Caco-2 (cell line): ENCODE measurements at places on chromosomes 12 and 14. TPM values are rescaled to one million over a fixed set of nuclear protein-coding genes. Genes with fewer than 3 reads are reported as not detected.

The MDP1 gene
- 19.6 and 20.5 TPM in 2 replicates for total RNA-seq

The MGAT2 gene
- total RNA-seq = 42.1 and 47.5 TPM in 2 replicates

The SLC2A3 gene
- 2,966 and 3,303 TPM in 2 replicates for total RNA-seq

The MYH6 gene
- total RNA-seq = not detected in 2 replicates

The SVOP gene
- 0.09 and 0.14 TPM in 2 replicates for total RNA-seq

The P2RX2 gene
- not detected in 2 replicates for total RNA-seq

The STAC3 gene
- total RNA-seq = 0.70 and 1.3 TPM in 2 replicates

The NABP2 gene
- 32.1 and 37.7 TPM in 2 replicates for total RNA-seq

The POU6F1 gene
- total RNA-seq = 4.1 and 5.3 TPM in 2 replicates
